ENCODE measurements at places on chromosomes 3 and 15.
A peak's percentile ranks its signal among the peaks of the same experiment; 100 is the strongest.

DNA sequence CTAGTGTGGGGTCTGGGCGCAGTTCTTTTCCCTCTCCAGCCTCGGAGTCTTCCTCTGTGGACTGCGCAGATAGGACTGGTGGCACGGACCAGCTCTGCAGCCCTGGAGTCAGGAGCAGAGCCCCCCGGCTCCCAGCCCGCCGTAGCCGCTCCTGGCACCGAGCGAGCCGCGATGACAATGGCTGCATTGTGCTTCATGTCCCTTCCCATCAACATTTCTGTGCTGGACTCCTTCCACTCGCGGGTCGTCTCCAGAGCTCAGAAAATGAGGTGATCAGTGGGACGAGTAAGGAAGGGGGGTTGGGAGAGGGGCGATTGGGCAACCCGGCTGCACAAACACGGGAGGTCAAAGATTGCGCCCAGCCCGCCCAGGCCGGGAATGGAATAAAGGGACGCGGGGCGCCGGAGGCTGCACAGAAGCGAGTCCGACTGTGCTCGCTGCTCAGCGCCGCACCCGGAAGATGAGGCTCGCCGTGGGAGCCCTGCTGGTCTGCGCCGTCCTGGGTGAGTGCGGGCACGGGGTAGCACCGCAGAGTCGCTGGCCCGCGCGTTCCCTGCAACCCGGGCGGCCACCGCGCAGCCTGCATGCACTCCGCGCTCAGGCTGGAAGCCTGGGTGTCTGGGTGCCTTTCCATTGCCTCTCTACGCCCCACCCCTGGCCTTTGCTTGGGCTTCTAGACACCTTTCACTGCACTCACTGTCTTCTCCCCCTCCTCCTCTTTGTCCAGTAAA lies at the start of gene TF:
Gene TF, plus strand, starts transcription at position 413 of the 731 bp plus-strand sequence. Its CDS starts 48 bp downstream, at position 461.
- no peak for DNase-seq

DNA sequence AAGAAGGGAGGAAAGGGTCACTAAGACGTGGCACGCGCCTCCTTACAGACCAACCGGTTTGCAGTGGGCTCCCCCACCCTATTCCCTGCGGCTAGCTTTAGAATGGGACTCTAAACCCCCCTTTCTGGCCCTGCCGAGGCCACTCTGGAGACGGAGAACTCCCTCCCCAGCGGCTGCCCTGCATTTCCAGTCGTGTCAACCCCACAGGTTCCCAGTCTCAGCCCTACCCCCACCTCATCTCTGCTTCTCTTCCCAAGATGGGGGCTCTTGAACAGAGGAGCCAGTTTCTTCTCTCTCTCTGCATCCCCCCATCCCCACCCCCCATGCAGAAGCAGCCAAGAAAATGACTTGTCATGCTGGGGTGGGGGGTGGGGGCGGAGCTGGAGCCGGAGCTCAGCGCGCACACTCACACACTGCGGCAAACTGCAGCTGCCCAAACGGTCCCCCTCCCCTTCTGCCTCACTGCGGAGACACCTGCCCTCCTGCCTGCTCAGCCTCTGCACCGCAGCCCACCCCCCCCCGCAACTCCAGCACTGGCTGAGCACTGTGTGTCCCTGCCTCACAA lies 871 bp downstream of the MAP1A start:
- DNase-seq = no peak

DNA sequence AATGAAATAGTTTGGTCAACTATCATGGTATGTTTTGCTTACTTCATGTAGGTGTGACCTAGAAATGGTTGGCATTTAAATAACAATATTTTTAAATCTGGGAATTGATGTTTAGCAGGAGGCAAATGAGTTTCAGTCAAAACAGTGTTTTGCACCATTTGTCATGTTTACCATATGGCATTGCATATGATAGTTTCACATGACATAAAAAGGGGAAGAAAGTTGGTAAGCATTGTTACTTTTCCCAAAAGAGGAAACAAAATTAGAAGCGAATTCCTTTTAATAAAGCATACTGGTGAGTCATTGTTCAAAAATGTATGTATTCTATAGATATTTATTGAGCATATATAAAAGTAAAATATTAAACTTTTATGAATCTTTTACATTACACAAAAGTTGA lies 2.3 kb downstream of the RNF13 start:
- no peak for DNase-seq

- no peak for DNase-seq
Measured at GRCh38 chr3:4314688-4315087, 11.5 kb downstream of the SETMAR start.

DNA sequence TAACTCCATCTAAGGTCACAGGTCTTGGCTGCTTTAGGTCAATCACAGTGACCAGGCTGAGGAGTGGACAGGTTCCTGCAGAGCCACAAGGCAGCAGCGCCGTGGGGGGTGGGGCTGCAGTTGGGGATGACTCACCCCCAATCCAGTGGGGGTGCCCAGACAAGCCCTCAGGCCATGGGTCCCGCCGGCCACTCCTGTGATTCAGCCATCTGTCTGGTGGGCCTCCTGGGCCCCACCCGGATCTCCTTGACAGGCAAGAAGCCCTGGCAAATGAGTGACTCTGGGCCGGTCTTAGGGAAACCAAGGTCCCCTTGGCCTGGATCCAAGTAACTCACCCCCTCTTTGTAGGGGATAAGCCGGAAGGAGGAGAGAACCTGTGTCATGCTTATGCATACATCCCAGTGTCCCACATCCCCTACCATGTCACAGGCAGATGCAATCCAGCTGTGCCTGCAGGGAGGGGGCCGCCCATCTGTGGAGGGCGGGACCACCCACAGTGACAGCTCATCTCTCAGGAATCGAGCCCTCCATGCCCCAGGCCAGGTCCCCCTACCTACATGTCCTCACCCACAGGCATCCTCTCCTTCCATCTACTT lies 495 bp upstream of the COL7A1 start:
- DNase-seq = peak; percentile 97

- DNase-seq = no peak
Measured at GRCh38 chr3:66692042-66692765, 191.4 kb upstream of the LRIG1 start.

DNA sequence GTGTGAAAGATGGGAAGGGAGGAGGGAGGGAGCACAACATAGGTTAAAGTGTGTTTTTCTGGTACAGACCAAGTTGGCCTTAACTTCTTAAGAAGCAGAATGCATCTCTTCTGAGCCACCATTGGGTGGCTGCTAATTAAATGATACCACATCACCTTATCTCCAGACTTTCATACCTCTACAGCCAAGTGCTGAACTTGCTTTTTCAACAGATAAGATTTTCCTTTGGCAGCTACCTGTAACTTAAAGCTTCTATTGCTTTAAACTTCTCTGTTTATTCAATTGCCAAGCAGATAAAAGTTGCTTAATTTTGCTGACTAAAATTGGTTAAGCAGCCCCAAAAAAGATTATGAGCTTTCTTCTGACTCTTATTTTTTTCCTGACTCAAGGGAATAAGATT lies 292.4 kb upstream of the SGO1 start:
- no peak for DNase-seq

DNA sequence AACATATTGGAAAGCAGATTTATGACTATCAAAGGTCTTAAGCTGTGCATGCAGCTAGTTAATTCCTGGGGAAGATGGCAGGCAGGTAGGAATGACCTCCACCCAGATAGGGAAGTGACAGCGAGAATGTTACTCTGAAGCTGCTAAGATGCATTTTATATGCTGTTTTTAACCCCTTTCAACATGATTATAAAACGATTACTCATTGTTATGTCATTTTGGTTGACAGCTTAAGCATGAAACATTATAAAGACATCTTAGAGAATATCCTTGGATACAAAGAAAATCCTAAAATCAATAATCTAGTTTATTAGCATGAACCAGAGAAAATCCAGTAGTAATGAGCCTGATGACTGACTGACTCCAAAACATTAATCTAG lies 220.5 kb downstream of the NR1D2 start:
- DNase-seq = no peak

GRCh38 chr3:189298469-189299375 lies 127.0 kb downstream of the TPRG1 start:
- no peak for DNase-seq

GRCh38 chr15:73334086-73334485 lies 34.7 kb downstream of the HCN4 start:
- DNase-seq = no peak

- no peak for DNase-seq
Measured at GRCh38 chr15:76084256-76084655, 24.5 kb downstream of the TMEM266 start.

DNA sequence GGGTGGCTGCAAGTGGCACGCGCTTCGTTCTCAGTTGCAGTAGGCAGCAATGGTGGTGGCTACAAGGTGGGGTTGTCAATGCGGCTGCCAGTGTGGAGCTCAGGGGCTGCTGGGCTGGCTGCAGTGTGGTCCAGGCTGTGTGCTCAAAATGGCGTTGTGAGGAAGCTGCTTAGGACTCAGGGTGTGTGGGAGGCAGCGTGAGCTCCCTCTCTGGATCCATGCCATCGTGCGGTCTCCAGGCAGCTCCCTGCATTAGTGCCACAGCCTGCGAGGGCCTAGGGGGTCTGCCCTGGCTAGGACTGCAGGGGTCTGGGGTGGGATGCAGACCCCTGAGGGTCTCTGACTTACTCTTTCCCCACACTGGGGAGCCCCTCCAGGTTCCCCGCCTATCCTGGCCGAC lies 397.2 kb downstream of the OCA2 start:
- no peak for DNase-seq

DNA sequence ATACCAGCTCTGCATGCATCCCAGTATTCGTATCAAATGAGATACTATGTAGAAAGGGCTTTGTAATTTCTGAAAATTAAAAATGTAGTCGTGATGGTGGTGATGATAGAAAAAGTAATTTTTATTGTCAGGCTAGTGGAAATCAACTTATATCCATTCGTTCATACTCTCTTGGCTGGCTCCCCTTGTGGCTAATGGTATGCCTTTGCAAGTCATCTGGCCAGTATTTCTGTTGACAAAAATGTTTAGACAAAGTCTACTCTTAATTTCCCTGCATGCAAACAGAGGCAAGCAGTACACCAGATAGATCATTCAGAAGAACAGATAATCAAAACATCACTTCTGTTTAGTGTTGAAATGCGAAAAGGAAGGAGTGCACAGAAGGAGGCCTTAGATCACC lies 49.6 kb upstream of the DUT start:
- no peak for DNase-seq

DNA sequence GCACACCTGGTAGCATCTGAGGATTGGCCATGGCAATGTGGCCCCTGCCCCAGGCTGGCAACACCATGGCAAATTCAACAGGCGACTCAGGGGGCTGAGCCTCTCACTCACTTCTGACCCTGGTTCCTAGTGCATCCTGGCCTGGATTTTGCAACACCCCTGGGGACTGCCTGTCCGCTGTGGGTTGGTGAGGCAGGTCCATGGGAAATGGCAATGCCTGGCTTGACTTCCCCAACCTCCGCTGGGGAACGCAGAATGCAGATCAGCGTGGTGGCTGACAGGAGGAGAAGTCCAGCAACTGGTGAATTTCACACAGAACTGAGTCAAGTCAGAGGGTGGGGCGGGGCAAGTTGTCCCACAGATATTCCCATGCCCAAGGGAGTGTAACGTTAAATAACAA lies 3.9 kb upstream of the PSTPIP1 start:
- no peak for DNase-seq

DNA sequence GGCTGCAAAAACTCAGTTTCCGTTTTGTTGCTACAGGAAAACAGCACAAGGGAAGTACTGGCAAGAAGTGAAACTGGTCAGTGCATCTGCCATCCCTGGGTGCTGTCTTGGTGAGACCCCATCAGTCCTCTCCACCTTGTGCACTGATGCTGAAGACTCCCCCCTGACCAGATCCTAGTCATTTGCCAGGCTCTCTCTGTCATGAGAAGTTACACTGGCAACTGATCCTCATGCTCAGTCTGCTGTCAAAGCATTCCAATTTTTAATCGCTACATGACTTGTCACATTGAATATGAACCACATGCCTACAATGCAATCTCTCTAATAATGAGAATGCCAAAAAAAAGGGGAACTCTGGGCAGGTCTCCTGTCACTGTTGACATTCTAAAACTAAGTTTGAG lies 296.5 kb downstream of the ZIC1 start:
- DNase-seq = no peak

- DNase-seq = no peak
Measured at GRCh38 chr3:127072971-127073783, 90.3 kb downstream of the PLXNA1 start.

GRCh38 chr3:140167600-140168281 lies 232.8 kb downstream of the CLSTN2 start:
- DNase-seq = peak; percentile 37
